ENCODE measurements at places on chromosomes 11 and 22.

GRCh38 chr11:93845181-93846092 lies 5.0 kb downstream of the VSTM5 start:
- no peak for DNase-seq

DNA sequence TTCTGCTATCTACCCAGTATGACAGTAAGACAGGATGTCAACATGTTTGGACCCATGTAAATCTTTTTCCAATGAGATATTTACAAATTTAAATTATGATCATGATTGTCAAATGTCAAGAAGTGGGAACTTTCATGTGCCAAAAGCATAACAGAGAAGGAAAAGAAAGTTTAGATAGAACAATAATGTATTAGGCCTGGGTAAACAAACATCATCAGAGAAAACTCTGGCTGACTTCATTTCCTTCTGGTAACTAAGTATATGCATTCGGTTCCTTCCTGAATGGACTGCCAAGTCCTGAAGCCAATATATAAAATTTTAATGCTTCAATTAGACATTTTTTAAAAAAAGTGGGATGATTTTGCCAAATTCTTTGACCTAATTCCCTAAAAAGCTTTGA lies 16.5 kb downstream of the RNF141 start:
- DNase-seq = no peak

DNA sequence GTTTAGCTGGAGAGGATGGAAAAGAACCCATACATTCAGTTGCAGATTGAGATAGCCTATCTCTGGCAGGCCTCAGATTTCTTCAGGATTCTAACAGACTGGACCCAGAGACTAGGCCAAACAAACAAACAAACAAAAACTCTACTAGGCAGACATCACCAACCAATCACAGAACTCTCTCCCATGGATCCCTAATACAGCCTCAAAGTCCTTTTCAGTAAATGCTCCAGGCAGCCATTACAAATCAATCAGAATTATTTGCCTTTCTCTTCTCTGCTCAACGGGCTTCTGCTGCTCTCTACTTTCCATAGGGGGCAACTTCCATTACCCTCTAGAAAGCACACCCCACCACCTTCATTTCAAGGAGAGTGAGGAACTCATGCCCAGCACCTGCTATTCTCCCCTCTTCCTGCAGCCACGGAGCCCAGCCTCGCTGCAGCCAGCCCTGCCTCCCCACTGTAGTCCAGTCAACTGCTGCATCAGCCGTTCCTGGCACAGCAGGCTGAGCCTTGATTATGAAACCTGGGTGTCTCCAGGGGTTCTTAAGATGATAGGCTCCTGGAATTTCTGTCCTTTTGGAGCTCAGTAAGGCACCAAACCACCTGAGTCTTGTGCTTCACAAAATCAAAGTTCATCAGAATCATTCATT lies 19.0 kb upstream of the SMIM35 start:
- no peak for DNase-seq

DNA sequence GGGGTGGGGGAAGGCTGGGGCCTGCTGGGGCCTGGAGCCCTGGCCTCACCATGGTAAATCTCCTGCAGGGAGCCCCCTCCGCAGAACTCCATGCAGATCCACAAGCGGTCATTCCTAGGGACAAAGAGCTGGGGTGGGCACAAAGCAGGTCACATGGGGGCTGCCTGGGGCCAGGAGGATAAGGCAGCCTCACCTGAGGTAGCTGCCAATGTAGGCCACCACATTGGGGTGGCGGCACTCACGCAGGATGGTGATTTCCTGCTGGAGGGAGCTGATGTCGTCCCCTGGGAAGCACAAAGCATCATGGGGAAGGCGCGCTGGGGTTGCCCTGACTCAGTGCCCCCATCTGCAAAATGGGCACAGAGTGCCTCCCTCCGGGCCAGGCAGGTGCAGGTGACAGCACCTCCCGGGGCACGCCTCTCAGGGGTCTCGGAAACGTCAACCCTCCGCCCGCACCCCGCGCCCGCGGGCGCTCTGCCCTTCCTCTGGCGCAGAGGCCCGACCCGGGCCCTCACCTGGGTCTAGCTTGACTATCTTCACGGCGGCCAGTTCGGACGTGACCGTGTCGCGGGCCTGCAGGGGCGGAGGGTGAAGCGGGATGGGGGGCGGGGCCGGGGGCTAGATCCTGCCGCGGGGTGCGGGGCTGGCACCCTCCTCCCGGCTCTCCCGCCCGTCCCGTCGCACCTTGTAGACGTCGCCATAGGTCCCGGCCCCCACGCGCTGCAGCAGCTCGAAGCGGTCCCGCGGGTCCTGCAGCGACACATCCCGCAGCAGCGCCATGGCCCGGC lies 450 bp downstream of the MAP4K2 start:
- no peak for DNase-seq

GRCh38 chr22:36492109-36492508 lies 10.7 kb upstream of the TXN2 start:
- no peak for DNase-seq
